ENCODE measurements at places on chromosomes 3 and 15. TPM values are rescaled to one million over a fixed set of nuclear protein-coding genes. Genes with fewer than 3 reads are reported as not detected.

Gene ECE2
- polyA plus RNA-seq: not detected

- DNase-seq: no peak
Observed at GRCh38 chr3:55339819-55340218, 147.3 kb downstream of the WNT5A start.

- no peak for DNase-seq
Observed at GRCh38 chr3:182979103-182979673, 1.1 kb downstream of the DCUN1D1 start.

DNA sequence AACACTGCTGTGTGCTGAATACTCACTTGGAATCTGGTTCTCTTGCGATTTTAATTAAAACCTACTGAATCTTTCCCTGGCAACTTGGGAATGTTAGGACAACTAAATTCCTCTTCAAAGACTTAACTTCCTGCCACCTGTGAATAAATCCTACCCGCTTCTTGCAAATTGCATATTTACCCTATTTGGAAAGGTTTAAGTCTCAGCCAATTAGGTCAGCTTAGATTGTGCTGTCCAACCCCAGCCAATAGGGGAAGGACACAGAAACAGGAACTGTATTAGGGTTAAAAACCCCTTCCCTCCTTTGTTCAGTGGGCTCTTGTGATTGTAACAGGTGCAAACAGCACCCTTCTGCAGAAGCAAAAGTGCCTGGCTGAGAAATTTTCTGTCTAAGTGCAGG, 38.6 kb upstream of the FSTL1 start:
- DNase-seq: no peak

DNA sequence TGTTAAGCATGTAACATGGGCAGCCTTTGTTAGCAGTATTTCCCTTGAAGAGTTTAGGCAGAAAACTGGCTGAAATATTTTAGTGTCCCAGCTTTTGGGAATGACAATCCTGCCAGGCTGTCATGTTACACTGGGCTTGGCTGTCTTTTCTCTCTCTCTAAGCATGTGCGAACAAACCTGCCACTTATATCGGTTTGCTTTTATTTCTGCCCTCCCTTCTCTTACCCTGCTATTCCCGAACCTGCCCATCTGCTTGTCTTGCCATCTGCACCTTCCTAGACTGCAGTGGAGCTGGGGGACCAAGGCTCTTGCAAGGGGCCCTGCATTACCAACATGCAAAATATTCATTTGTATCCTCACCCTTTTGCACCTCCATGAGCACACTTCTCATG, 339.6 kb downstream of the EPHB1 start:
- no peak for DNase-seq
